ENCODE measurements at places on chromosomes 5 and 9.

- DNase-seq, result peak; percentile 29
Measured at GRCh38 chr9:124812441-124812876, 35.5 kb downstream of the OLFML2A start.

DNA sequence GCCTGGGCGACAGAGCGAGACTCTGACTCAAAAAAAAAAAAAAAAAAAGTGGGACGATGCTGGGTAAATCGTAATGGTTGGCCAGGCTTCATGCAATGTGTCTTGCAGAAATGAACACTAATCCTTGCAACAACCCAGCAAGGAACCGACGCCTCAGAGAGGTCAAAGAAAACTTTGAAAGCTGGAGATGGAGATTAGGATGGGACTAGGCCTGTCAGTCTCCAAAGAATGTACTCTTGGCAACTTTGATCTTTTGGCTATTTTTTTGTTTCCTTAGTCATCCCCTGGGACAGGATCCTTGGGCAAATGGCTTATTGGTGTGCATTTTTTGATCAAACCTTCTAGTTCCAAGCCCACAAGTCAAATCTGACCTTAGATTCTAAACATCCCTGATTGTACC, 10.6 kb upstream of the PWWP2A start:
- DNase-seq, result no peak

- no peak for DNase-seq
Measured at GRCh38 chr5:58187432-58188261, 272.2 kb downstream of the PLK2 start.

- DNase-seq, result no peak
Measured at GRCh38 chr5:156245895-156246294, 81.1 kb upstream of the SGCD start.

GRCh38 chr5:177390363-177391300, 6.4 kb downstream of the SLC34A1 start:
- peak; percentile 64 for DNase-seq

GRCh38 chr5:116806836-116807235, 232.2 kb upstream of the SEMA6A start:
- no peak for DNase-seq

DNA sequence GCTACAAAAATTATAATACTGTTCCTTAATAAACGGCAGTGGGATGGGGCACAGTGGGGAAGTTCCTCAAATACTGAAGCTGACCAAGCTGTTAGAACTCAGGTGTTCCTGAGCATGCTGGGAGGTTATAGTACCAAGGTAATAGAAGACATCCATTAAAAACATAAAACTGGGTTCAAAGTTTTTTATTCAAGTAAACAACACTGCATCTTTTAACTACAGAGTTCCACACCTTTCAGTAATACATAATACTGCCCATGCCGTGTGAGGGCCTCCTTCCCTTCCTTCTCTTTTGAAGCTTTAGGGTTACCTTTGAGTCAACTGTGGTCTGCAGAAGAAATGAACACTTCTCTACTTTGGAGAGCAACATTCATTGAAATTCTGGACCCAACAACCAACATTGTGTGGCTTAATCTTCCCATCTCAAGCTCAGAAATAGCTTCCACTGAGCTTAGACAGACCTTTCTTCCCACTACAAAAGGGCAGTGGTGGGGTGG, 43.6 kb downstream of the SERINC5 start:
- no peak for DNase-seq

- DNase-seq, result no peak
Measured at GRCh38 chr9:136497916-136498695, 15.3 kb upstream of the SEC16A start.

DNA sequence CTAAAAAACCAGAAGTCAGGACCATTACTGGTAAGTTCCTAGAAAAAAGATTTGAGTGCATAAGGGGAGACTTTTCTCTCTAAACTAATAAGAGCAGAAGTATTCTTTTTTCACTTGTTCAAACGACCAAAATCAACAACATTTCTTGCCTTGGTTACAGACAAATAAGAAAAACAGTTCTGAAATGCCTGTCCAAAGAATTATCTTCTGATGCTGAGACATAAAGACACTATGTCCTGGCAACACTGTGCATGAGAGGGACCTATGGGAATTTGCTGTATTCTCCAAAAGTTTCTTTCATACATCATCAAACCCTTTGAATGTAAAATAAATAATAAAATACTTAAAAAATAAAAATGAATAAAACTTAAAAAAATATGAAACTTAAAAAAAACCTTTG, 50.4 kb downstream of the ZNF474 start:
- DNase-seq, result no peak

Measured in SW 1271 (cell line).